ENCODE measurements at places on chromosomes 6 and 20.

DNA sequence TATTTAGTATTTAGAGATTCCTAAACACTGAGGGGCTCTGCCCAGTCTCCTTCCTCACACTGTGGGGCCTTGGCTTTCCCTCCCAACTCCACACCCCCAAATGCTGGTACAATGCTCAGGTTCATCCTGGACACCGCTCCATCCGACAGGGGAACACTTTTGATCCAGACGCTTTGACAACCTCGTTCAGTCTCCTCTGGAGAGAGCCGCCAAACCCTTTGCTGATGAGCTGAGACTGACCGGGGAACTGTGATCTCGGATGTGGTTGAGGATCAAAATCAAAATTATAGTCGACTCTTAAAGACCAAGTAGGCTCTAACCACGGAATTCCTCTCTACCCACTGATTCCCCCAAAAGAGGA is 38.8 kb upstream of the HLA-E start:
- no peak for DNase-seq

GRCh38 chr20:63225082-63225454 is 9.1 kb upstream of the YTHDF1 start:
- DNase-seq = no peak

DNA sequence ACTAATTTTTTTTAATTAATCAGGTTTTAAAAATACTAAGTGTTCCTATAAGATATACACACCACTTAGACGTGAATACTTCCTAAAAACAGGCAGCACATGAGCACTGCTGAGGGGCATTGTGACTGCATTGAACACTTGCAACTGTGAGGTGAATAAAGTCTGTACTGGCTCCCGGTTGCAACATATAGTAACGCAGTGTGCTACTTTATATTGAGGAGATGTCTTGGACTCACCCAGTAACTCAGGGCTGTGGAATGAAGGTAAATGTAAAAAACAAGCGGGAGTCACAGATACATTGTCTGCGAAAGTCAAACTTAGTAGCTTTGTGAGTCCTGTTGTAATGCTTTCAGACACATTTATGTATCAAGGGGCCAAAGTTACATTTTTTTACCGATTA is 17.0 kb upstream of the HLA-A start:
- no peak for DNase-seq

DNA sequence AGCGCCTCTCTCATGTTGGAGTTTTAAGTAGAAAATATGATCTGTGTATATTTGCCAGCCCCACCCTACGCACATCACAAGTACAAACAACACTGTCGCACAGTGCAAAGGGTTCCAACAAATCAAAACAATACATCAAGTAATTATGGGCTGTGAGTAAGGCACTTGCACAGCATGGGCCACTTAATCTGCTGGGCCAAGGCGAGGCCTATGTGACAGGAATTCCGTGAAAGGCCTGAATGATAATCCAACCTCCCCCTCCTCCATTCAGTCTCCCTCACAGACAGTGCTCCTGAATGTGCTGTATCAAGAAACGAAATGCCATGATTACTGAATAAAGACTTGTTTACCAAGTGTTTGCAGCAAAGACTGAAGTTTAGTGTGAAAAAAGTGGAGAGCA is 130.1 kb upstream of the SLC2A12 start:
- DNase-seq = no peak

- DNase-seq = no peak
These were observed 117.2 kb downstream of the FOXO3 start for GRCh38 chr6:108677894-108678293.

DNA sequence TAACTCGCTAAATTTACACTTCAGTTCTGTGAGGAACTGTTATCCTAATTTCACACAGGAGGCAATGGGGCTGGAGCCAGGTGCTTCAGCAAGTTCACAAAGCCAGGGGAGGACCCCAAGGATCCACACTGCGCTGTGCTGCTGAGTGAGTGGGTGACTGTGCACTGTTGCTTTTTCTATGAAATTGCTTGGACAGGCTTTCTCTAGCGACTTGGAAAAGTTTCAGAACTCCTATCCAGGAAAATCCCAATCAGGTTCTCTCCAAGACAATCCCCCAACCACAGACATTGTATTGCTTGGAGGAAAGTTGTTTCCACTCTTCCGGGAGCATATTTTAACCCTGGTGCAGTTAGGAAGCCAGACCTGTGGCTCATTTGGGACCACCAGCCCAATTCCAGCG is 175.9 kb upstream of the CST7 start:
- no peak for DNase-seq

- DNase-seq = peak; percentile 62
These were observed 170.2 kb downstream of the NFATC2 start for GRCh38 chr20:51372176-51372803.
